ENCODE measurements at places on chromosomes 6 and 20.

- no peak for DNase-seq
These were observed 152.4 kb downstream of the ADAT2 start for GRCh38 chr6:143298071-143298470.

DNA sequence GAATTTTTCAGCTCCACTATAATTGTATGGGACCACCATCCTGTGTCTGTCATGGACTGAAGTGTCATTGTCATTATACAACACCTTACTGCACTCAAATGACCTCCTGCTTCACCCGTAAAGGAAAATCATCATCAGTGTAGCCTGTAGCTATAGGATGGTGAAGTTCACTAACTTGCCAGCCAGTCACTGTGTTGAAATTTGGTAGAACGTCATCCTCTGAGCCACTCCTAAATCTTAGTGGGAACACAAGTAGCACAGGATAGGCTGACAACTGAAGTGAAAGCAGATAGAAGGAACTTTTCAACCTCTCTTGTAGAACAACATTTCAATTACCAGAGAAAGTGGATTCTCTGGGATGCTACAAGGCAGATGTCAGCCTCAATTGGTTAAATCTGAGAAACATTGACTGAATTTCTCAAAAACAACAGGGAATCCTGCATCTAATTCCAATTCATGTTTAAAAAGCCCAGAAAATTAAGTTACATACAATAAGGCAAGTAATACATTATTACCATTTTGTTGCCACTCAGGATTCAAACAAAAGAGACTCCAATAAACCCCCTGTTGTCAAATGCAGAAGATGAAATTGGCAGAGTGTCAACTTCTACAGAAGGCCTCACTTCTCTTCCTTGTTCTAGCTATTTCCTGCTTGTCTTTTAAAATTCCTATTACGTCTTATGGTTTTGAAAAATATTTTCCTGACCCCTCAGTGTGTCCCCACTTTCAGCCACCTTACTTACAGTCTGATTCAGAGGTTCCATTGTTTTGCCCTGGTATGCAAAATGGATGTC, 647.9 kb upstream of the AGPAT4 start:
- no peak for DNase-seq

DNA sequence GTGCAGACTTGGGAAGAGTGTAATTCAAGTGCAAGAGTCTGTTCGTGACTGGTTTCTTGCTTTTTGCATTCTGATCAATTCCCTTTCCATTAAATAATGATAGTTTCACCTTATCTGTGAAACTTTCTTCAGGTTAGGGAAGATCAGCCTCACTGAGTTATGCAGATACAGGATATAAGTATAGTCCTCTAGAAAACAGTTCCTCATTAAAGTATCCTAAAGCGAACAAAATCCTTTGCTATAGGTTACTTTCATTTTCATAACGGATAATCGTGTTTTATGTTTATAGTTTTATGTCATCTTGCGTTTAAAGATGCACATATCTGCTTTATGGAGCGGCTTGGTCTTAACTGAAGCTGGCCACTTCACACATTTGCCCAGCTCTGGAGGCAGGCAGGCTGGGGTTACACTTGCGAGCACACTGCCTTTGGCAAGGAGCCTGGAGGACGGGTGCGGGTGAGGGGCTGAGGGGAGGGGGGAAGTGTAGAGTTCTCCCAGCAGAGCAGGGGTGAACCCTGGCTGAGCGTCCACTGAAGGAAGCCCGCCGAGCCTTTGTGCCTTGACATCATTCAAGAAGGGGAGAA, 123.5 kb upstream of the IFNGR1 start:
- DNase-seq = no peak

- DNase-seq = no peak
These were observed 39.2 kb downstream of the MUC22 start for GRCh38 chr6:31049518-31049917.

GRCh38 chr6:169527306-169527705, 174.5 kb downstream of the WDR27 start:
- no peak for DNase-seq

DNA sequence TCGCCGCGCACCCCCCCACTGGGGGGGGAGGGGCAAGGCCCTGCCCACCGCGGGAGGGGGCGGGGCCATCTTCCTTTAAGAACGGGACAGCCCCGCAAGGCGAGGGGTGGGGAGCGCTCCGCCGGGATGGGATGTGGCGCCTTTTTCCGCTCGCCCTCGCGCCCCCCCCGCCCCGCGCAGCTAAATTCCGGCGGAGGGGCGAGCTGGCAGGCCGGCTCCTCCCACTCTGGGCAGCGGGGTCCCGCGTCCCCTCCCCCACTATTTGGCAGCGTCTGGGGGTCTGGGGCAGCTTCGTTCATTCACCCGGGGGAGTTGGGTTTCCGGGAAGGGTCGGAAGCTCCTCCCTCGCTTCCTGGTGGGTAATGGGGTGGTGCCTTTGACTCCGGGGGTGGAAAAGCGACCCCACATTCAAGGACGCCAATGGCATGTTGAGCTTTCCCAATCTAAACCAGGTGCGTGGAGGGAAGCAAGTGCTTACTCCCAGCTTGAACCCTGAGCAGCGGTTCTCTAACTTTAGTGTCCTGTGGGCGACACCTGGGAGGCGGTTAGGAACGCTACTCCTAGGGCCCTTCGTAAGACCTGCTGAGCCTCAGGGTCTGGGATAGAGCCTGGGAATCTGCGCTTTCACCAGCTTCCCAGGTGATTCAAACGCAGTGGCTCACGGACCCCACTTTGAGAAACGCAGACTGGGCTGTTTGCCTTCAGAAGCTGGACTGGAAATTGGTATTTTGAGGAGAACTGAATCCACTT, 927 bp downstream of the ASXL1 start:
- peak; percentile 68 for DNase-seq

DNA sequence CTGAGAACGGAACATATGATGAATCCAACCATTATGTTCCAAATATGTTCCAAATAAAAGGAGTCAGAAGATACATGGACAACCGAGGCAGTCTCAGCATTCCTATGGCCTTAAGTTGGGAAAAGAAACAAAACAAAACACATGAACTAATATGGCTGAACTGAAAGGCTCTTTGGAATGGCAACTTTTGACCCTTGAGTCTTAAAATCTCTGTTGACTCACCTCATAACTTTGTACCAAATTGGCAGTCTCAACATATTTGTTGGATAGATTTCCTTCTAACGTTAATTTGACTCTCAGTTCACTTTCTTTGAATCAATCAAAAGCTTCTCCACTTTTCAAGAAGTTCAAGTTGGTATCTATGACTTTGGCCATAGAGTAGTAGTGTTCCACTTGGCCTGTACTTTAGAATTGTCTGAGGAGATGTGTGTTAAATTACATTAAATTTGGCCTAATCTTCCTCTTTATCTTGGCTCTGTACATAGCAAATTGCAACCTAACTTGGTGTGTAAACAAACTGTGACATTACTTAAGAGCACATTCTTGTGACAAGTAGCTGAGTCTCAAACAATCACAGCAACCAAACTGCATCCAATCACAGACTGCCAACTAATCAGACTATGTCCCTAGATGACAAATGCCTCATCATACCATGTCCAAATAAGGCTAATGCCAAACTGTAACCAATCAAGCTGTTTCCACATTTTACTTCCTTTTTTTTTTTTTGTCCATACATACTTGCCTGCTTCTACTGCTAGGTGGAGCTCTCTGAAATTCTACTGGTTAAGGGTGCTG, 208.8 kb downstream of the BMP2 start:
- no peak for DNase-seq

GRCh38 chr20:50826121-50826520, 31.3 kb downstream of the BCAS4 start:
- DNase-seq = no peak

DNA sequence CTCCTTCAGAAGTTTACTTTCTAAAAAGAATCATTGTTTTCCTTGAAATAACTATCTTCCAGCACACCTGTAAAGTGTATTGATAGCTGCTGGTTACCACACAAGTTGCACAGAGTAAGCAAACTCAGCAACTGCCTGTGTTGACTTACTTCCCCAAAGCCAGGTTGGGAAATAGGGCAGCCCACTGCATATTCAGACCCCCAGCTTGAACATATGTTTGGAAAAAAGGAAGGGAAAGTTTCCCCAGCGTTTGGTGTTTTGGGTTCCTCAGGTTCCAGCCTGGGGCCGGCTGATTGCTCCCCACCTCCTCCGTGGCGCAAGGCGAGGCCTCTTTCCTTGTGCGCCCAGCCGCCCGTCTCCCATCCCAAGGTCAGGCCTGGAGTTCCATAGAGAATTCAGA, 70.1 kb upstream of the QKI start:
- no peak for DNase-seq

GRCh38 chr6:151209071-151209831, 30.5 kb upstream of the AKAP12 start:
- DNase-seq = no peak

DNA sequence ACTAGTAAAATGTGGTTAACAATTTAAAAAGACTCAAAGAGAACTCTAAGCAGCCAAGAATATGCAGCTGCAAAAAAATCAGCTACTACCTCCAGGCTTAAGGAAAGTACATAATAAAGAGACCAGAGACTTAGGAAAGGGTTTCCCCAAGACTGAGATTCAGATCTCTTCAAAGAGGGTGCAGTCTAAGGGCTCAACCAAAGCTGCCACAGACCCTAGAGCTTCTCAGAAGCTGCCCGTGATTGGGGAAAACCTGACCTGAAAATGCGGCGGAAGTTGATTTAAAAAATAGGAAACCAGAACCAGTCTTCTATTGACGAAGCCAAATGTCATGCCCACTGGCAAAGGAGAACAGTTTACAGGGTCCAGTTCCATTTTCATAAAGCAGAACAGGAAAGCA, 516.8 kb upstream of the MARCKS start:
- no peak for DNase-seq

GRCh38 chr6:95648636-95649035, 71.3 kb downstream of the MANEA start:
- DNase-seq = no peak

GRCh38 chr6:168418711-168419121, 22.3 kb upstream of the SMOC2 start:
- no peak for DNase-seq

DNA sequence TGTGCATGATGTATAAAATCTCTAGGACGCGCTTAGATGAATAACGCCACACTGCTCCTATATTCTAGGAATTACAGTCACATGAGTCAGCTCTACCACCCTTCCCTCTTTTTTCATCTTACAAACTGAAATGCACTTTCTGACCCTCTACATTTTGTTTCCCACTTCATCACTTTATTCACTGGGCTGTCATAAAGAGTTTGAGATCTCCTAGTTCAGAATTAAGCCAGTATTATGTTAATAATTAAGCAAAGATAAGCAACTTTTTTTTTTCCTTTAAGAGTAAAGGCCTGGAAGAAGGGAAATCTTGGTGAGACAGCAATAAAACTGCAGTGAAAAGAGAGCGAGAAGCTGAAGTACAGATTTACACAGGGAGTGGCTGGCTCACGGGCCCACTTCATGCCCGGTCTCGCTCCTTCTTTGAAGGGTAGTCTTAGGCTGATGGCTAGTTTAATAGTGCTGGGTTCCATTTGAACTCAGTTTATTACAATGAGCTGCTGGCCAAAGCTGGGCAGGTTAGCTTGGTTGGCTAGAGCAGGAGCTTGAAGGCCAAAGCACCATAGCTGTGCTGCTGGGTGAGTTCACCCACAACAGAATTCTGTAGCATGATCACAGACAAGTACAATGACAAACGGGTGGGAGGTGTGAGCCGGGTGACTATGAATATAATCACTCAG, 110.6 kb downstream of the MAP7 start:
- no peak for DNase-seq

GRCh38 chr6:11804135-11804534, 25.5 kb upstream of the ADTRP start:
- no peak for DNase-seq

- DNase-seq = no peak
These were observed 40.8 kb downstream of the MYH7B start for GRCh38 chr20:34996243-34997028.

- DNase-seq = no peak
These were observed 57.1 kb downstream of the ITCH start for GRCh38 chr20:34420146-34420545.

DNA sequence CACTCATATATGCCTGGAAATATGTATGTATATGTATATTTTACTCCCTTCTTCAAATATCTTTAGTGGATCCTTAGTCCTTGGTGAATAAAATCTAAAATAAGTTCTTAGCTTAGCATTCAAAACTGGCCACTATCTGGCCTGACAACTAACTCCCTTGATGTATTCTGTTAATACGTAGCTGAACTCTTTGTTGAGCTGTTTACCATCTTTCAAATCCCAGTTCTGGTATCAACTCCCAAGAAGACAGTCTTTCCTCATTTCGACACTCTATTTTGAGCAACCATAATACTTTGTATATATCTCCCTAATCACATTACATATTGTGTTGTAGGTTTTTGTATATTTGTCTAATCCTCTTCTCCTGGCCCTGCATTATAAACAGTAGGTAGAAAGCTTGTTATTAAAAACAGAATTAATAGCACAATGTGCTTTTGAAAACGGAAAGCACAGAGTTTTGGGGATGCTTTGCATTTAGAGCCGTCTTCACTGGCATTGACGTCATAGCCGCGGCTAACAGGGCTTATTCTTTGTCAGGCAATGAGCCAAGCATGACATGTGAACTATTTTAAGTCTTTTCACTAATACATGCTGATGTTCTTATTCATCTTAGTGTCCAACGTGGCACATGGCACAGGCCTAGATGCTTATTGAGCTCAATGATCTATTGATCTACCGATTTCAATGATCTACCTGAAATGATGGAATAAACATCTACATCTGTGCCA, 47.2 kb upstream of the CCN2 start:
- no peak for DNase-seq

DNA sequence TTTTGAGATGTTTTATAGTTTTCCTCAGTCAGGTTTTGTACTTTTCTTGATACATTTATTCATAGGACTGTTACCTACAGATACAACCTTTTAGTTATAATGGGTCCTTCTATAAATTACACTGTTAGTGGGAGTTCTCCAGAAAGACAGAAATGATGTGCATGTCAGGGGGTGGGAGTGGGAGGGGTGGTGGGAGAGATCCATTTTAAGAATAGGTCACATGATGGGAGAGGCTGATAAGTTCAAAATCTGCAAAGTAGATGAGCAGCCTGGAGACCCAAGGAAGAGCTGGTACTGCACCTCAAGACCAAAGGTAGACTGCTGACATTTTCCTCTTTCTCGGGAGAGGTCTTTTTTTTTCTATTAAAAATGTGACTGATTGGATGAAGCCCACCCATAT, 408.0 kb upstream of the GJE1 start:
- no peak for DNase-seq

Data from memory B cell (primary cell).